Neural progenitor cell (in vitro differentiated cells): ENCODE measurements at places on chromosomes 7 and 10. TPM values are rescaled to one million over a fixed set of nuclear protein-coding genes. Genes with fewer than 3 reads are reported as not detected.

GRCh38 chr10:72425133-72425532 is 70.4 kb upstream of the DNAJB12 start:
- DNase-seq = peak; percentile 47

- DNase-seq = no peak
Observed at GRCh38 chr10:91096274-91096673, 124.2 kb upstream of the PCGF5 start.

- peak; percentile 37 for DNase-seq
Observed at GRCh38 chr7:117835016-117835664, 38.1 kb downstream of the CTTNBP2 start.

DNA sequence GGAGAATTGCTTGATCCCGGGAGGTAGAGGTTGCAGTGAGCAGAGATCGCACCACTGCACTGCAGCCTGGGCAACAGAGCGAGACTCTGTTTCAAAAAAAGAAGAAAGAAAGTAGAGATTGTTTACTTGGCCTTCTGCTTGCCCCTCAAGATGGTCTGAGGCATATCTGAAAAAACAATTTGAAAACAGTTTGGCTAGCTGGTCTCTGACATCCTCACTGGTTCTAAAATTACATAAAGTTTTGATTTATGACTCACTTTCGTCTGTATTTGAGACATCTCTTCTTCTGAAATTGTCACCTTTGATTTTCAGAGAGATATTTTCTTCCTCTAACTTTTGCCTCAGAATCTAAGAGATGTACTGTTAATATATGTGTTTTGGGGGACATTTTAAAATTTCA is 49.6 kb upstream of the HELLS start:
- DNase-seq = no peak

DNA sequence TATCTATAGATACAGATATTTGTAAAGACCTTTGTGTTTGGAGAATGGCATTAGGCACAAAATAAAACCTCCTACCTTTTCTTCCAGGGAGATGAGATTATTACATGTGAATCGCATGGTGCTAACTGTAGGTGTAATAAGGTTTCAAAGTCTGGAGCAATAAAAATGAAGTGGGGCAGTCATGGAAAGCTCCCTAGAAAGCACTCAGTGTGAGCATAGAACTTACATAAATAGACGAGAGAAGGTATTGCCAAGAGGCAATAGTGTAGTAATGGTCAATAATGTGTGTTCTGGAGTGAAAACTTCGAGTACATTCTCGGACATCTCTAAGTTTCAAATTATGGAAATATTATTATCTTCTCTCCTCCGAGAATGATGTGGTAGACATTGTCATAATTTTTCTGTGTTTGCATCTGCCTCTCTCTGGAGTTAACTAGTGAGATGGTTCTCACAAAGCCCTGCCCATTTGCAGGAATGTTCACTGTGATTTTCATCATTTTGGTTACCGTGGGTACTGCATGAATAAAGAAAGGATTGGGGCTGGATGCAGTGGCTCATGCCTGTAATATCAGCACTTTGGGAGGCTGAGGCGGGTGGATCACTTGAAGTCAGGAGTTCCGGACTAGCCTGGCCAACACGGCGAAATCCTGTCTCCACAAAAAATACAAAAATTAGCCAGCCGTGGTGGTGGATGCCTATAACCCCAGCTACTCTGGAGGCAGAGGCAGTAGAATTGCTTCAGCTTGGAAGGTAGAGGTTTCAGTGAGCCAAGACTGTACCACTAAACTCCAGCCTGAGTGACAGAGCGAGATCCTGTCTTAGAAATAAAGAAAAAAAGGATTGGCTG is 10.6 kb downstream of the VIM start:
- DNase-seq = no peak

DNA sequence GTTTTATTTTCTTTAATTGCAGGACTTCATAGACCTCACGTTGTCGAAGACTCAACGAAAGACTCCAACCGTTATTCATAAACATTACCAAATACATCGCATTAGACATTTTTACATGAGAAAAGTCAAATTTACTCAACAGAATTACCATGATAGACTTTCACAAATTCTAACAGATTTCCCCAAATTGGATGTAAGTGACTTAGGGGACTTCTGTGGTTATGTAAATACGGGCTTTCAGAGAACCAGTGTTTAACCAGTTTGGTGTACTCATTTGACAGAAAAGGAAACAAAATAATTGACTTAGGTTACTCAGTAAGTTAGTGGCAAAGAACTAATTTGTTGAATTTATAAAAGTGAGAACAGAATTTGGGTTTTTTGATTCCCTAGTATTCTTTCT is 4.2 kb downstream of the GTPBP4 start:
- no peak for DNase-seq

DNA sequence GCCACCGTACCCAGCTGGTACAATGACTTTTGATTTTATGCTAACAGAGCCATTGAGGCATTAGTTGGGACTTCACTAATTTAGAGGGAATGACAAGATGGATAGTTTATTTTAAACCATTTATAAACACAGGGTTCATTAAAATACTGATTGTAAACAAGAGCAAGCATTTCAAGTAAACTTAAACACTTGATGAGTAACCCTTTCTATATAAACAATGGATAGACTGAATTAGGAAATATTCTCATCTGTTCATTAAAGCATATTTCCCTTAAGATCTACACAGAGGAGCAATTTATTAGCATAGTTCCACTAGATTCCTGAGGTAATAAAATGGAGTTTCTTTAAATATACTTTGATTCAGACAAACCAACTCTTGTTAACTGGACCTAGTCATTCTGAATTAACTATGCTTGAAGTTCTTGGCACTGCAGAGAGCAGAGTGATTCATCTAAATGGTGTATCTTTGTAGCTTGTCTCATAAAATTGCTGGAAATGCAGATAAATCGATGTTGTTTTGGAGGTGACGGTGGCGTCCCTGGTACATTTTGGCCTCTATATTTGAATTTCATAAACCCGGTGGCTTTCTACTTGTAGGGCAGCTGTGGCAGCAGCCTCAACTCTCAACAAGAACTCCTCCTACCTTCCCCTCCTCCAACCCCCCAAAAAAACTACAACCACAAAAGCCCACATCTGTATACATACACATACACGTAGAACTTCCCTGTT is 15.4 kb upstream of the VDAC2 start:
- DNase-seq = no peak

DNA sequence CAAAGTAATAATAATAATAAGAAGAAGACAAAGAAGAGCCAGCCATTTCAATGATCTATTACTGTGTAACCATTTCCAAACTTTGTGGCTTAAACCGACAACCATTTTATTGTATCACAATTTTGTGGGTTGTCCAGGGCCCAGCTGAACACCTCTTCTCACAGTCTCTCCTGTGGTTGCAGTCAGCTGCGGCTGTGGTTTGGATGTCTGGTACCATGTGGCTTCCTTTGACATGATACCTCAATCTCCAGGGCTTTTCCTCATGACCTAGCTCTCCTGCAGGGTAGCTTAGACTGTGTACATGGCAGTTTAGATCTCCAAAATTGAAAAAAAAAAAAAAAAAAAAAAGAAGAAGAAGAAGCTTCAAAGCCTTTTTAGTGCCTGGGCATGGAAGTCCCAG is 72.6 kb upstream of the NFKB2 start:
- DNase-seq = no peak

DNA sequence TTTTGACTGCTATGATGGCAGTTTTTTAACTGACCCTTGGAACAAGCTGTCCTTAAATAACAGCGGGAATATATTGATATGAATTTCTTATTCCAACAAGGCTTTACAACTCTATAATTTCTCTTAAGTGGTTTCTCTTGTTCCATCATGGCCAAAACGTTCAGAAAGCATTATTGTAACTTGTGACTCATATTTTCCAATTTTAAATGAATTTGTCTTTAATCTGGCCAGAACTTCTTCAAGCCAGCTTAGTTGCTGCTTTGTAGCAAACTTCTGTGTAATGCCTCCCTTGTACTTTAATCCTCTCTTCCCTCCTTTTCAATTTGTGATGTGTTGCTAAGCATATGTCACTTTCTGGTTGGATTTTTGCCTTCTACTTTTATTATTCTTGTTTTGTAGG is 271.9 kb downstream of the KIF20B start:
- no peak for DNase-seq

DNA sequence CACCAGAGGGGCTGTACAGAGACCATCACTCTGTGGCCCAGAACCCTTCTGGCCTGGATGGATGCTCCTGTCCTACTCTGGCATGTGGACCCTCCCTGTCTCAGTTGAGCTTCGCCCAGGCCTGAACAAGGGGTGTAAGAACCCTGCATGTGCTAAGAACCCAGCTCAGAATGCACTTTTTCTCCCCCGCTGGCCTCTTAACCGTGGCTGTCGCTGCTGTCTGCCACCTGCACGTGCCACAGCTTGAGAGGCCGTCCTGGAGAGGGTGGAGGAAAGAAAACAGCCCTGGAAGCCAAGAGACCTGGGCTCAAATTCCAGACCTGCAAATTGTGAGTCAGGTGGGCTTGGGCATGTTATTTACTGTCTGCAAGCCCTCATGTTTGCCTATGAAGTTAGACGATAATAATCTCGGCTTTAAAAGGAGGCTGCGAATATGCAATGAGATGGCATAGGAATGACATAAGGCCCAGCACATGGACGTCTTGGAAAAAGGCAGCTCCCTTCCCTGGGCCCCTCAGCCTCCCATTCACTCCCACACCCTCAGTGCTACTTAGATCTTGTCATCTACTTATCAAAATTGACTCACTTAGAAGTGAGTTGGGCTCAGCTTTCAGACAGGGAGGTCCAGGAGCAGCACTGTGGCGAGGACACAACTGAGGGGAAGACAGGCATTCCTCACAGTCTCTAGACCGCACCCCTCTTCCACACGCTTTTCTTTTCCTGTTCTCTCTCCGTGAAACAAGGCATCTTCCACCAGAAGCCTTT is 31.4 kb downstream of the FIGNL1 start:
- no peak for DNase-seq

DNA sequence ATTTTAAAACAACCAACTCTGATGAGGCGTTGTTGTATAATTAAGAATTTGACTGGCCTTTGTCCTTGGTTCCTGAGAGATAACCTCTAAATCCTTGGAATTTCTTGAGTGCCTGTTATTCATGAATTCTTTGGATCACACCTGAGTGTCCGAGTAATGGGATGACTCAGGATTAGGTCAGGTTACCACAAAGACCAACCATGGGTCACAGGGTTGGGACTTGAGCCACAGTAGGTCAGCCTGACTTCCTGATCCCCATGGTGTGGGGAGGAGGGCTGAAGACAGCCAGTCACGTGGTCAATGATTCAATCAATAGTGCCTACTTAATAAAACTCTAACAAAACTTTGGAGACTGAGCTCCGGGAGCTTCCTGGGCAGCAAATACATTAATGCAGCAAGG is 192.5 kb downstream of the GFRA1 start:
- no peak for DNase-seq

GRCh38 chr10:132489704-132490534 is 47.7 kb upstream of the INPP5A start:
- DNase-seq = no peak

DNA sequence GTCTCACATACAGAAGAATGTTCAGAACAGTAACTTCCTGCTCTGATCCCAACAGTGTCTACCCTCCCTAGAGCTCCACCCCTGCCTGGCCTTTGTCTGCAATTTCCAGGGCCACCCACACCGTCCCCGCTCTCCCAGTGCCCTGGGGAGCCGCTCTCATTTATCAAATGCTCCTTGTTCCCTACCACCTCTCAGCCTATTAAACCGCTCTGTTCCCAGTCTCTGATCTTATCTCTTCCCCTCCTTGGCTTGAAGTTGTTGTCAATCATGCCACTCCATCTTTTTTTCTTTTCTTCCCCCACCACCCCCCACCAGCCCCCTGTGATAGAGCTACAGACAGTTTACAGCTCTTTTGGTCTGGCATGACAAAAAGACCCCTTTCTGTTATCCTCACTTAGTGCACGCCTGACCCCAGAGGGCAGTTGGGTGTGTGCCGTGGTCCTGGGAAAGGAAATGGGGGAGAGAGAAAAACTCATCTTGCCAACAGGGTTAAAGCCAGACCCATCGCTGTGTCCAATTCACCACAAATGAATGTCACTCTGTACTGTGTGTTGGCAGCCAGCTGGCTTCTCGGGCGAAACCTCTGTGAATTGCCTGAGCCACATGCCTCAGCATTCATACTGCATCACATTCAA is 28.8 kb upstream of the HECTD2 start:
- DNase-seq = peak; percentile 49

DNA sequence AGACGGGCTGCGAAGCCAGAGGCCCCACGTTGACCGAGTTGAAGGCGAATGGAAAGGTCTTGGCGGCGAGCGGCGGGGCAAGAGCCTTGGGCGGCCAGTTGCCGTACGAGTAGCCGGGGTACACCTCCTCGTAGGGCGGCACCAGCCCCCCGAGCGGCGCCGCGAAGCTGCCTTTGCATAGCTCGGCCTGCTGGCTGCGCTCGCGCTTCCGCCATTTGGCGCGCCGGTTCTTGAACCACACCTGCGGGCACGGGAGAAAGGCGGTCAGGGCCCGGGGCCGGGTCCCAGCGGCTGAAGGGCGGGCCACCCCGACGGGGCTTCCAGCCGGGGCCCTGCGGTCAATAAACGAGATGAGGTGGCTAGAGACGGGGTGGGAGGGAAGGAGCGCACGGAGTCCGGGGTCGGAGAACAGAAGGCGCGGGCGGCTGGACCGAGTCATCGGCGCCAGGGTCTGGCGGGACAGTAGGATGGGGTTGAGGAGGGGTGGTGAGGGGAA is 4.8 kb downstream of the ELOVL3 start:
- DNase-seq = peak; percentile 87

- DNase-seq = no peak
Observed at GRCh38 chr10:100509241-100509840, 10.3 kb downstream of the SEC31B start.

DNA sequence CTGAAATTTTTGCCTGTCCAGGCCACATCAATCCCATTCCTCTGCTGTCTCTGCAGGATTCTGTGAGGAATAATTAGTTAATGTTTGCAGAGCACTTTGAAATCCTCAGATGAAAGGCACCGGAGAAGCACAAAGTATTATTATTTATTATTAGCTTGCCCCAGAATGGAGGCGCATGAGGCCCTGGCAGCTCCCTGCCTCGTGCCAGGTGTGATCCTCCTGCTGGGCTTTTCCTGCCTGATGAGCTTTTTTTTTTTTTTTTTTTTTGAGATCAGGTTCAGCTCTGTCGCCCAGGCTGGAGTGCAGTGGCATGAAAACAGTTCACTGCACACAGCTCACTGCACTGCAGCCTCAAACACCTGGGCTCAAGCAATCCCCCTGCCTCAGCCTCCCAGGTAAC is 65.2 kb downstream of the TCF7L2 start:
- no peak for DNase-seq

Gene SMKR1
- 0.53 and 0.56 TPM in 2 replicates for total RNA-seq

Gene TCAF2
- total RNA-seq = 0.03 and 0.22 TPM in 2 replicates

Gene GBX1
- not detected in 2 replicates for total RNA-seq

Gene NUTM2B
- total RNA-seq = 0.41 and 0.43 TPM in 2 replicates

Gene TMEM72
- total RNA-seq = not detected in 2 replicates

Gene CDHR3
- 1.4 and 3.7 TPM in 2 replicates for total RNA-seq

Gene POM121L12
- not detected in 2 replicates for total RNA-seq

Gene CCDC172
- not detected in 2 replicates for total RNA-seq

Gene INHBA
- 0.09 TPM in 1 of 2 replicates, not detected in the other for total RNA-seq

Gene TRIM50
- total RNA-seq = not detected in 2 replicates
